ENCODE measurements at places on chromosomes 3 and 15.

- DNase-seq: no peak
Measured at GRCh38 chr3:159892171-159892795, 96.4 kb upstream of the IL12A start.

GRCh38 chr15:89999676-90000185 is 1.4 kb upstream of the ZNF710 start:
- DNase-seq: peak; percentile 44

DNA sequence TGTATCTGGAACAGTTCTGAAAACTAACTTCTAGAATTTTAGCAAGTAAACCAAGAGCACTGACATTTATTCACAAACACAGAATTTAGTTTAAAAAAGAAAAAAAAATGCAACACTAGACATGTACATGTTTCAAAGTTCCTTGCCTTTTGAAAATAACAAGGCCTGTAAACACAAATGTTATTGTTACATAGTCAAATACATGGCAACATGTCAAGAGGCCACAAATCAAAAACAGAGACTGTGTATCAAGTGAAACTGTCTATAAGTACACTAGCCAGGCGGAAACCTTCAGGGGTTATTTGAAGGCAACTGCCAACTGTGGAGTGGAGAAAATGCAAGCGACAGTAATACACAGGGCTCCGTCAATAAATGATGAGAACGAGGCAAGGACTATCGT is 547.6 kb downstream of the FOXP1 start:
- DNase-seq: no peak

DNA sequence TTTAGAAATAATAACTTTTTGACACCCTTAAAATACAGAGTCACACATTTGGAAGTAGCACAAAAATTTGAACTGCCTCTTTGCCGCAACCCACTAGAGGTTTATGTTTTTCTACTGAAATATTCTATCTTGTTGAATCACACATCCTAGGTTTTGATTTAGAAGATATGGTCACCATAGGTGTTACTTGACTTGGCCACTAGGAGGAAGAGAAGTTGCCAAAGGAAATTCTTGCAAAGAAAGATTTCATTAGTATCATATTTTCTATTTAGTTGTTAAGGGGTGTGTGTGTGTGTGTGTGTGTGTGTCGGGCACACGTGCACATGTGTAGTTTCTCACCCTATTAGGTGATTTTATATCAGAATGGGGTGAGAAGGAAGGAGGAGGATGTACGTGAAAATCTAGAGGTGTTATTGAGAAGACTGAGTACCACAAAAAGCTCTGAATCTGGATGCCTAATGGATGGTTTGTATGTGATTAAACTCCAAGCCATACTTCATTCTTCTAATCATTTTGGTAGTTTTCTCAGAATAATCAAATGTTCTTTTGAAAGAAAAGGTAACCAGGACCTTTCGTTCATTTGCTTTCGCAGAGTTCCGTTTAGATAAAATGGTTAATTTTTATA is 31.5 kb downstream of the ZFAND6 start:
- peak; percentile 16 for DNase-seq

GRCh38 chr15:101502572-101503295 is 13.2 kb upstream of the PCSK6 start:
- DNase-seq: no peak

- DNase-seq: no peak
Measured at GRCh38 chr3:42300778-42301177, 34.8 kb upstream of the CCK start.

DNA sequence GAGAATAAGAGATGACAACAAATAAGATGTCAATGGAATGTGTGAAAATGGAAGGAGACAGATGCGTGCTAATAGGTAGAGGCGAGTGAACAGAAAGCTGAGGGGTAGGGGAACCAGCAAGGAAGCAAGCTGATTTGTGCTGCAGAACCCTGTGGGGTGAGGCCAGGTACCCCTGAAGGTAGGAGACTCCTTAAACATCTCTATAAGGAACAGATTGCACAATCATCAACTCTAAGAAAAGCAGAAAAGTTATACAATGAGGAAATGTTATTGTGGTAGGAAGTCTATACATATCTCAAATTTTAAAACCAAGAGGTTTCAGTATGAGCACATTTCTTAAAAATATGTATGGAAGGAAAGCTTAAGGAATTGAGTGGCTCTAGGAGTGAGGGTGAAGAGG is 315.0 kb upstream of the TPM1 start:
- no peak for DNase-seq

GRCh38 chr3:19364148-19364547 is 215.8 kb downstream of the KCNH8 start:
- no peak for DNase-seq

- peak; percentile 97 for DNase-seq
Measured at GRCh38 chr3:156675830-156676767, 1.7 kb downstream of the TIPARP start.

GRCh38 chr15:101058735-101059134 is 139.6 kb downstream of the LRRK1 start:
- DNase-seq: no peak

- no peak for DNase-seq
Measured at GRCh38 chr3:45462522-45463265, 74.3 kb downstream of the LARS2 start.

GRCh38 chr15:68378595-68378994 is 53.4 kb downstream of the ITGA11 start:
- DNase-seq: no peak

GRCh38 chr3:96209699-96210098 is 604.7 kb upstream of the EPHA6 start:
- DNase-seq: peak; percentile 95

- no peak for DNase-seq
Measured at GRCh38 chr3:21314688-21315087, 436.3 kb downstream of the ZNF385D start.

GRCh38 chr3:111592143-111592542 is 3.0 kb downstream of the ZBED2 start:
- DNase-seq: no peak
